Spinal cord (tissue), 10 donors: ENCODE measurements at places on chromosomes 13 and 19. TPM values are rescaled to one million over a fixed set of nuclear protein-coding genes. Genes with fewer than 3 reads are reported as not detected.

- DNase-seq = no peak
- no peak overlapping the region for H3K4me3 ChIP-seq
- H3K36me3 ChIP-seq = no peaks in the 10 kb centered on the region
- peaks cover 2% of the 10 kb centered on the region for H3K27me3 ChIP-seq
Observed at GRCh38 chr19:7767487-7767886, 4.4 kb downstream of the CLEC4M start.

DNA sequence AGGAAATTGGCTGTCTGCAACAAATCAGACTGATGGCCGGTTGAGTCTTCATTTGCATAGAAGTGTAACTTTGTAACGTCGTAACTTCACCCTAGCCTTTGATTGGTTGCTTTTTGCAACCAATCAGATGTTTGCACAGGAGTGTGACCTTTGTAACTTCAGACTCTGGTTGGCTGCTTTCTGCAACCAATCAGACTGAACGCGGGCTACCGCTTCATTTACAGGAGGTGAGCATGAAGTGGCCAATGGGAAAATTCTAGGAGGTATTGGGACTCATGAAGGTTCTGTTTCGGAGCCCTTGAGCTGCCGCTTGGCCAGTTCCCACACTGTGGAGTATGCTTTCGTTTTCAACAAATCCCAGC lies 441 bp upstream of the ZNF559 start:
- H3K36me3 ChIP-seq = peaks cover 10% of the 10 kb centered on the region
- peak overlapping the region; percentile 92 for H3K27ac ChIP-seq
- H3K27me3 ChIP-seq = no peaks in the 10 kb centered on the region
- H3K4me1 ChIP-seq = peaks cover 21% of the 10 kb centered on the region
- peak; percentile 47 for DNase-seq
- peak overlapping the region; percentile 89 for H3K4me3 ChIP-seq

GRCh38 chr19:43207991-43208390 lies 2.6 kb upstream of the PSG4 start:
- no peak overlapping the region for H3K27ac ChIP-seq
- no peak overlapping the region for H3K4me3 ChIP-seq
- DNase-seq = no peak
- H3K36me3 ChIP-seq = no peaks in the 10 kb centered on the region

DNA sequence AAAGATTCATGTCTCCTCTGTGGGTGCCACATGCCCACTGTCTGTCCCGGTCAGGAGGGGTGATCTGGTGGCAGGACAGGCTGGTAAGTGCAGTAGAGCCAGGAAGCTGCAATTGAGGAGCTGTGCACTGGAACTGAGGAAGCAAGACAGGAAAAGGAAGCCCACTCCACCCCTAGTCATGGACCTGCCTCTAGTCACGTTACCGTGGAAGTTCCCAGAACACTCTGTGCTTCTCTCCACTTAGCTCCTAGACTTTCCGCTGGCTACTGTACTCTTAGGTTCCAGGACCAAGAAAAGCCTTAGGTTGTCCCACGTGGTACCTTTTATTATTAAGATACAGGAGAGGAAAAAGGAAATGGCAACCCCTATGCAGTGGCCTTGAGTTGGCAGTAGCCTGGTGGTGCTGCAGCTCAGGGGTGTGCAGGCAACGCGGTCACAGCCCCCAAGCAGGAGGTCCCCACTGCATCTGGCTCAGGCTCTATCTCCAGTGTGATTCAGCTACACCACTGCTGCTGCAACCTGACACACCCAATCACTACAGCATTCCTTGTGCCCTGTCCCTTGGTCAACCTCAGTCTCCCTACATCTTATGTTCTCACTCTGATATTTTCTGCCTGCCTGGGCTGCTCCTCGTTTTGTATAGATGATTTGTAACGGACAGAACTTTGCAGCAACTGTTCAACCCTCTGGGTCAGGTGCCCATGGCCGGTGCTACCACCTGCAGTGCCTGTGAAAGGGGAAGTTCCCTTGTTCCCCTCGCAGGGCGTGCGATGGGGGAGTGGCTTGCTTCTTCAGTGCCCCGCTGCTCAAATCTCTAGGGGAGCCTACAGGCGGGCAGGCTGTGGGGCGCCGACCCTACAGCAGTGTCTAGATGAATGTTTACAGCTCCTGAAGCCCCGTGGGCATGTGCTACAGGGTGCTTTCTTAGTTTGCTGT lies 24.4 kb upstream of the GPR12 start:
- H3K27ac ChIP-seq = no peak overlapping the region
- peaks cover 8% of the 10 kb centered on the region for H3K27me3 ChIP-seq
- no peak for DNase-seq
- H3K4me3 ChIP-seq = no peak overlapping the region
- no peaks in the 10 kb centered on the region for H3K36me3 ChIP-seq

DNA sequence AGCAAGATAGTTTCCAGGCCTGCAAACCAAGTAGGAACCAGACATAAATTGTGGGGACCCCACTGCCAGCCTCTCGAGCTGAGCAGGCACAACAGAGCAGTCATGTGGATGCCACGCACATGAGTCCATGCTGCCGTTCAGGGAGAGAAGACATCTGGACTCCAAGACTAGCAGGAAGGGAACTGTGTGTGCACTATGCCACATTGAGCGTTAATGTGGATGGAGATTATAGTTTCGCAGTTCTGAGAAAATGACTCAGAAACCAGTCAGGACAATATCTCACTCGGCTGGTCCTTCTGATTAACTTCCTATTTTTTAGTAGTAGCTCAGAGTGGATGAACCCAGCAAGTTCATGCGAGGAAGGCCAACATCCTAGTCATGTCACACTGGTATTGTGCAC lies 124.9 kb downstream of the CRYL1 start:
- peaks cover 2% of the 10 kb centered on the region for H3K4me1 ChIP-seq
- DNase-seq = no peak
- peaks cover 24% of the 10 kb centered on the region for H3K36me3 ChIP-seq
- no peak overlapping the region for H3K4me3 ChIP-seq

The MEIS3 gene
- 35.4 TPM for total RNA-seq

DNA sequence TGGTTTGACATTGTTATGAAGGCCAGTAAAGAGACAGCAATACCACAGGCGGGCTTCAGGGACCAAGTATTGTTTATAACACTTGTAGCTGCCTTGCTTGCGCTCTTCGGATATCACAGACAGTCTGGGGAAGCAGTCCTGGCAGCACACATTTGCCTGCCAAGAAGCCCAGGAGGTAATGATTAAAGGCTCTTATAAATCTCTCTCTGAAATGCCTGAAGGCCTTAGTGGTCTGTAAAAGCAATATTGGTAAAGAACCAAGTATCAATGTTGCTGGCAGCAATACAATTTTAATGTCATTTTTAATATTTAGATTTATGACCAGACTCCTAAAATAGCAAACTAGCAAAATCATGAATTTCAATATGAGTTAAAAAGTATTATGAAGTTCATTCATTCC lies 1312.4 kb downstream of the PCDH9 start:
- DNase-seq = no peak
- H3K27ac ChIP-seq = no peak overlapping the region
- H3K36me3 ChIP-seq = no peaks in the 10 kb centered on the region
- no peaks in the 10 kb centered on the region for H3K4me1 ChIP-seq
- H3K4me3 ChIP-seq = no peak overlapping the region

DNA sequence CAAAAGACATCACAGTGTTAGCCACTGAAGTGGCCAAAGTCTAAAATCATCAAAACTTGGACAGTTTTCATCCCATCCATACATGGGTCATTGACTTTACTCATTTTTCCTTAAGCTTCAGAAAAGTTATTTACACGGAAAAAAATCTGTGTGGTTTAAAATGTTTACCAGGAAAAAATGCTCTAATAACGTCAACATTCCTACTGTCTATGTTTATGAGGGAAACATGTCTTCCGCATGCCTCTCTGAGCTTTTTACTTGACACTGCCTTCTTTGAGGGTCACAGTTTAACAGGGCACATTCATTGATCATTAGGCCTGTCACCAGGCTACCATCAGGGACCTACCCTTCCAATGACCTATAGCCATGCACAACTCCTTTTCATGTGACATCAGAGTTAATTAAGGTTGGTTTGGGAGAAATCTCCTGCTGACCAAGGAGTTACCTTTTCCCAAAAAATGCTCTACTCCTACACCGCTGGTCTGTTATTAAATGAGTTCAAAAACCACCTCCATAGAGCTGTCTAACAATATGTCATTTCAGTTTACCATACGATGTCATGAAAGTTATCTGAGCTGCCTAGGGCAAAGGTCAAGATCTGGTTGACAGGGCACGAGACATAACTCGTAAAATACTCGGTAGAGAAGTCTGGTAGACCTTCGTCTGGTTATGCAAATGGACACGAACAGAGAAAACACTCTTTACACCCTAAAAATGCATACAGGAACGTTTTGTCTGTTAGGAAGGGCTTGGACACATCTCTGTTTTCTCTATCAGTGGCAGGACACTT lies 17.8 kb downstream of the FLT1 start:
- no peak for DNase-seq
- H3K36me3 ChIP-seq = no peaks in the 10 kb centered on the region
- no peaks in the 10 kb centered on the region for H3K27me3 ChIP-seq
- H3K4me1 ChIP-seq = no peaks in the 10 kb centered on the region

DNA sequence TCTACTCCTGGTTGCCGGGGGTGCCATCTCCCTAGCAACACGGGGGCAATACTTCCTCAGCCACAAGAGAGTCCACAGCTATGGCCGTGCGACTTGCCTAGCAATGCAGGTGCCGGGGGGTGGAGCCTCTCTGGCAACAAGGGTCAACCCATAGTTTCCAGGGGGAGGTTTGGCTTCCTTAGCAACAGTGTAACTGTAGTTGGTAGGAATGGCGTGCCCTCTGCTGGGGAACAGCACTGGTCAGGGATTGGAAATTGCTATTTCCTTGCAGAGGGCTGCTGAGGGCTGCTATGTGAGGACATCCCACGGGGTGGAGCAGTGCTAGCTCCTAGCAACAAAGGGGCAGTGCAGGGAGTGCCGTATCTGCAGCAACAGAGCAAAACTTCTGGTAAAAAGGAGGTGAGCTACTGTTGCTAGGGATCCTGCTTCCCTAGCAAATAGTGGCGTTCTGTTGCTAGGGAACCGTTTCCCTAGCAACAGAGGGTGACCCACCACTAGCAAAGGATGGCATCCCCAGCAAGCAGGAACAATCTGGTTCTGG lies 7.0 kb upstream of the TMC4 start:
- peaks cover 54% of the 10 kb centered on the region for H3K36me3 ChIP-seq
- H3K27me3 ChIP-seq = no peaks in the 10 kb centered on the region
- no peak overlapping the region for H3K4me3 ChIP-seq
- peak overlapping the region; percentile 64 for H3K27ac ChIP-seq

DNA sequence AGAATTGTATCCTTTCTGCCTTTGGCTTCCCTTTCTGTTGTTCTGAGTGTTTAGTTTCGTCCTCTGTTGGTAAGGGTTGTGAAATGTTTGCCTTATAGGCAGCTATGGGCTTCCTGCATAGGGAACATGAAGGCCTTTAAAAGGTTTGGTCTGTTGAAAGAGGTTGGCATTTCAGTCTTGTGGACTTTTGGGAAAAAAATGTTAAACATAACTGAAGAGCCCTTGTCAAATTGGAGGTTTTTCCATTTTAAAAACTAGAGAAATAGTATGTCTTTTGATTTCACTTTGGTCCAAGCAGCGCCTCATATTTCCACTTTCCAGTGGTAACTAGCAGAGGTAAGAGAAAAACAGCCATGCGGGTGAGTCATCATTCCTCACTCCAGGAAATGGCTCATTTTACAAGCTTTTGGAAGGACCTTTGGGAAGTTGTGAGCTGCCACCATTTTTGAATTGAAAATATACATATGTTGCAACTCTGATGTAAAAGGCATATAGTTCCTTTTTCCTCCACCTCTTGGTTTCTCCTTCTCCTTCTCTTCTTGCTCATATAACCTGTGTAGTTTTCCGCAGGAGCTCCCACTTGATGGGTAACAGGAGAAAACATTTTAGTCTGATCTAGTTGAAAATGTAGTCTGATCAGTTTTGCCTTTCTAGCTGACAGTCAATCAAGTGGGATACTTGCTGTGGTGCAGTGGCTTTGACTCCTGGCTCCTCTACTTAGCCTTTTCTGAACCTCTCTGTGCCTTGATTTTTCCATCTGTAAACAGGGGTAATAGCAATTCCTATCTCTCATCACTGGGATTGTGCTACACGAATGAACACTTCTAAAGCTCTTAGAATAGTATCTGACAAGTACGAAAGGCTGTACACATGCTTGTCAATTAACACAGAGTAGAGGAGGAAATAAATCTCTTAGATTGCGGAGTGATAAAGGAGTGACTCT lies 23.0 kb downstream of the GPC6 start:
- no peak overlapping the region for H3K27ac ChIP-seq
- no peaks in the 10 kb centered on the region for H3K27me3 ChIP-seq
- DNase-seq = no peak
- peaks cover 4% of the 10 kb centered on the region for H3K4me1 ChIP-seq
- no peaks in the 10 kb centered on the region for H3K36me3 ChIP-seq
